ENCODE measurements at places on chromosomes 6 and 20.

GRCh38 chr6:94389218-94389617, 969.9 kb upstream of the EPHA7 start:
- DNase-seq: no peak

DNA sequence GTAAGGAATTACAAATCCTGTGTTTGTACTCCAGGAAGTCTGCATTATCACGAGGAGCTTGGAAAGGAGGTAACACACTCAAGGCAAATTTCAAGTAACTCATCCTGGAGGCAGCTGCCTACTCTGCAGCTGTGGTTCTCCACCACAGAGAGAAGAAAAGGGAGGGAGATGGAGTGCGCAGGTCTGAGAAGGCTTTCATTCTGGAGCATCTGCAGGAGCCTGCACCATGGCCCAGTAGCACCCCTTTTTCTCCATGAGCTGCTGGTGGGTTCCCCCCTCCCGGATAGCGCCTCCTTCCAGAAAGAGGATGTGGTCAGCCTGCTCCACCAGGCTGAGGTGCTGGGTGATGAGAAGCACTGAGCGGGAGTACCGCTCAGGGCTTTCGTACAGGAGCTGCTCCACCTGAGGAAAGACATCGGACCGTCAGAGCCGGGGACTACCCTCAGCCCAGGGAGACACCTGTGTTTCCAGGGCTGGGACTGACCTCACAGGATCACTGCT, 1.6 kb upstream of the PSMB8 start:
- DNase-seq: no peak

DNA sequence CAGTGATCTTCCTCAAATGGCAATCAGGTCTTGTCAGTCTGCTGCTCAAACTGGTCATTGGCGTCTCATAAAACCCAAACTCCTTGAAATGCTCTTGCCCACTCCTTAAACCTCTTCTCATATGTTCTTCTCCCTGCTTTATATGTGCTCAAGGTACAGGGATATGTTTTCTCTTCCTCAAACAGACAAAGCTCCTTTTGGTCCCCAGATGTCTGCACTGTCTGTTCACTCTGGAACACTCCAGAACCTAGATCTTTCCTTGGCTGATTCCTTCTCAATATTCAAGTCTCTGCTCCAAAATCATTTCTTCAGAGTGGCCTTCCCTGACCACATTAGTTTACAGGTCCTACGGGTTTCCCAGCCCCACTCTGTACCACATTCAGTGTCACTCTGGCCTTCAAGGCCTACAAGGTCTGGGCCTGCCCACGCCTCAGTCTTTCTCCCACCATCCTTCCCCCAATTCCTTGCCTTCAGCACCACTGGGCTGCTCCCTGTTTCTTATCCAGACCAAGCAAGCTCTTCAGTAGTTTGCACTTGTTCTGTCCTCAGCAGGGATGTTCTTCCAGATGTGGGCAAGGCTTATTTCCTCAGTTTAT, 9.0 kb downstream of the THEMIS start:
- no peak for DNase-seq

DNA sequence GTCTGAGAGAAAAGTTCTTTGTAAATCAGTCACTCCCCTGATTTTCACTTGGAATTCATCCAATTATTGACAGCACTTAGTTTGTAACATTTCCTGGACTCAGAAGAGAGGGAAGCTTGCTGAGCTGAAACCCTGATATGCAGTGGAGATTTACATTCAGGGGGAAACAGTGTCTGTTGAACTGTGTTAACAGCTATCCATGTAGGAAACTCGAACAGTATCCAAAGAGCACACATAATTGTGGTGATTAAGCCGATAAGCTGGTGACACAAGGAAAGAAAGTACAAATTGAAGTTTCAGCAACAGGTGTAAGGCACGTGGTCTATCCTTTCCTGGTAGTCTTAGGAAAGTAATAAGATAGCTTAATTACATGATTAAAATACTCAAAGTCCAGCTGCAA, 78.1 kb upstream of the FLRT3 start:
- DNase-seq: no peak

GRCh38 chr20:49629606-49630005, 61.7 kb upstream of the PTGIS start:
- no peak for DNase-seq

DNA sequence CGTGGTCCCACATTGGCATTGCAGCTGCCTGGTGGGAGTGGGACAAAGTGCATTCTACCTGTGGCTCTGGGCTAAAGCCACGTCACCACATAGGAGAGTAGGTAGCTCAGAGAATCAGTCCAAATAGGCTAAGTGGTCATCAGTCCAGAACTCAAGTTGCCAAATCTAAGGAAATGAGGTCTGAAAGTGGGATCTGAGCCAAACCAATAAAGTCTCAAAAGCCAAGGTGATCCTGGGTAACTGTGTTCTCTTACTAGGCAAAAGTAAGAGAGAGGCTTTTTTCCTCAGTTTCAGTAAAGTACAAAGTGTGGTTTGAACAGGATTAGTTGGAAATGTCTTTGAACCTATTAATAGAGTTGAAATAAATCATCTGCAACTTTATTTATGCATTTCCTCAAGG, 68.6 kb upstream of the CNKSR3 start:
- DNase-seq: no peak

DNA sequence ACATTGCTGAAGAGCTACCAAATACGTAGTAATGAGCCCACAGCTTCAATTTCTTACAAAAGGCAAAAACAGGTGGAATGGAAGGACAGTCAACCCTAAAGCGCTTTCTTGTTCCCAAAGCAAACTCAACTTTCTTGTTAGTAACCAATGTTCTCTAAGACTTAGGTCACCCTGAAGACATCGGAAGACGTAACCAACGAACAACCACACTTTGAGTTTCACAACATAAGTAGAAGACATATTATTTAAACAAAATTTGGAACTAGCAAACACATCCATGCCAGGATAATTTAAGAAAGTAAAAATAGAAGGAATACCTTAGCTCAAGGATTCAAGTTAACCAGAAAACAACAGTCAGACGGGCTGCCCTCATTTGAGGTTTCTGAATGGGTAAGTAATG, 51.0 kb downstream of the CNKSR3 start:
- DNase-seq: no peak

DNA sequence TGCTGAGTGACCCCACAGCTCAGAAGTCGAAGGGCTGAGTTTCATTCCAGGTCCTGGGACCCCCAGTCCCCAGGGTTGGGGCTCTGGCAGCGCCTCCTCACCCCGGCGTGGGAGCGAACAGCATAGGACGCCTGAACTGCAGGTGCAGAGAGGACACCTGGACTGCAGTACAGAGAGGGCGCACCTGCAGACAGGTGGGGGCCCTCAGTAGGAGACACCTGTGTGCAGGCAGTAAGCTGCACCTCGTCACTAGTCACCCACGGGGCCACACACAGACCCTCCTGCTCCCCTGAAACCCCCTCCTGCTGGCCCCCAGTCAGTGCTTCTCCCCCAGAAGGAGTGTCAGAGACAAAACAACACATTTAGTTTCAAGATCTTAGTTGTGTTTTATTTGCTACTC, 8.6 kb upstream of the NKAIN4 start:
- no peak for DNase-seq

DNA sequence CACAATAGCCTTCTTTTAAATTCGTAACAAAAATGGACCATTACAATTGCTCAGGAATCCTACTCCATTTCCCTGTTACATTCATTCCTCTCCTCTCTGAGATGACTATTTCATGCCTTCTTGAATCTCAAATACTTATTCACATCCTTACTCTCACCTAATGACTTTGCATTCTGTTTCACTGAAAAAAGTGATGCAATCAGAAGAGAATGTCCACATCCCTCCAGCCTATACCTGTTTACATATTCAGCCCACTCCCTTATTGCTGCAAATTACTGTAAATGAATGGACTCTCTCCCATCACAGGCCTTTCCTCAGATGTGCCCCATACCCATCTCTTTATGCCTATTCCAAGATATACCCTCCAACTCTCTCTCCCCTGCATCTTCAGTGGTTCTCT, 8.6 kb downstream of the TAAR1 start:
- DNase-seq: no peak

- DNase-seq: no peak
These were observed 83.0 kb downstream of the RTN4IP1 start for GRCh38 chr6:106546261-106546690.

DNA sequence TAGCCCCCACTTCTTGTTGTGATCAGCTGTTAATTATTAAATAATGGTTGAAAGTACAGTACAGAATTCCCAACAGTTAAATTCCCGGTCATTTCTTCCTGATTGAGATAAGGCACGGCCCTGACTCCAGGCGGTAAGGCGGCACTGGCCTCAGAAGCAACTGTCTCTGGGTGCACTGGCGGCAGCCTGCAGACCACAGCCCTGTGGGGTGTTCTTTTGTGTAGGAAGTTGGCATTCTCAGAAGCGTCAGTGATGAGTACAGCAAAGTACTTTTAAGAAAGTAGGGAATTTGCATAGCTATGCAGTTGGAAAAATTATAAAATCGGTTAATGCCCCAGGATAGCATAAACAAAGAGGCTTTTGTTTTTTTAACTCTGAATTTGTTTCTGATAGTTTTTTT, 50.5 kb downstream of the SAMD5 start:
- no peak for DNase-seq

DNA sequence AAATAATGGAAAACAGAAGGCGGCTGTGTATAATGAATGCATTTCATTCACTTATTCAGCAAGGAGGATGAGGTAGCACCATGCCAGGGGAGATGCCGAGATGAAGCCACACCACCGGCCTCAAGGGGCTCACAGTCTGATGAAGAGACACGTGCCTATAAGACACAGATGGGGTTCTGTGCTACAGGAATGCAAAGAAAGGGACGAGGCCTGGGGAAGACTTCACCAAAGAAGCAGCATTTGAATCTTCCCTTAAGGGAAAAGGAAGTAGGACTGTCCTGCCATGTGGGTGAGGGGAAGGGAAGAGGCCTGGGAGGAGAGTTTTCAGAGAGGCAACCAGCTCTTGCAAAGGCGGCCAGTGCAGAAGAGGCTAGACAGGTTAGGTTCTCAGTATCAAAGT, 98.9 kb downstream of the PSMG4 start:
- DNase-seq: no peak

DNA sequence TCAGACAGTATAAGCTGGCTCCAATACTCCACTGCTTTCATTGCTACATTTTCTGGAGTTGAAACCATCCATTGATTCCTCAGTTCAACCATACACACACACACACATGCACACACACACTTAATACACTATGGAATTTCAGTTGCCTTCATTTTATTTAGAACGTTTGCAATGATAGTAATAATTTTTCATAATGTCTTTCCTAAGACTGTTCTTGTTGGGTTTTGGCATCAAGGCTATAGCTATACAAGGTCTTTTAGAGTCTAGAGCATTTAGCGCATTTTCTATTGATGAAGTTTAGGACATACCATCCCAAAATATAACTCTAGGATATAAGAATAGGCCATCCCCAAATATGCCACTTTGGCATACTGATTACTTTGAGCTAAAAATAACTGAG, 15.5 kb upstream of the TPD52L1 start:
- DNase-seq: no peak

DNA sequence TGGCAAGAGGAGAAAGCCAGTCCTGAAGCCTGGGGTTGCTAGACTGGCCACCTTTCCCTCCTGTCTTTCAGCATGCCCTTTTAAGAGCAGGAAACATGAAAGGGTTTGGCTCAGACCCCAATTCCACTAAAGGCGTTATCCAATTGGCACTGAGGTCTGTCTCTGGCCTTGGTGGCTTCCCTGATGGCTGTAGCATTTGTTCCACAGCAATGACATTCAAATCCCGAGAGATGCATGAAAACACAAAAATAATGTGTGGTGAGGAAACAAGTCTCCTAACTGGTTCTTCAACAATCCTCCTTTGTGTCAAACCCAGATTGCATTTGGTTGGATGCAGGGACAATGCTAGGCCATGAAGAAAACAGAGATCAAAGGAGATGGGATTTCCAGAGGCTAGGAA, 56.5 kb upstream of the ADTRP start:
- DNase-seq: no peak

GRCh38 chr6:17096096-17096495, 5.8 kb upstream of the STMND1 start:
- no peak for DNase-seq

- DNase-seq: no peak
These were observed 57.4 kb upstream of the TFAP2D start for GRCh38 chr6:50655848-50656453.

- DNase-seq: no peak
These were observed 33.0 kb upstream of the ME1 start for GRCh38 chr6:83463886-83464285.

- no peak for DNase-seq
These were observed 41.4 kb upstream of the ARID1B start for GRCh38 chr6:156735751-156736150.

DNA sequence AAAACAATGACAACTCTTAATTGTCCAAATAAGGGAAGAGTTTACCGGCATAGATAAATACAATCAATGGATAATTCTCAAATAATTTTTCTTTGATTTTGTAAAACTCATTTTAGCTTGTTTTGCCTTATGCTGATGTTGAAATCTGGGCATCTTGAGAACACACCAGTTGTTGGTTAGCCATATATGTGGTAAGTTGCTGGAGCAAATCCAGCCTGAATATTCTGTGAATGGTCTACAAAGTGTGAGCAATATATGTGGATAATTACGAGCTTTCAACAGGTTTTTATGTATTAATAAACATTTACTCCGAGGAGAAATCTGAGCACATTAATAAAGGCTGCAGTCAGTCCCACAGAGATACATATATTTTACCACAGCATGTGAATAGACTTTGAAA, 423.6 kb downstream of the BCKDHB start:
- DNase-seq: no peak

- DNase-seq: no peak
These were observed 142.3 kb downstream of the LY86 start for GRCh38 chr6:6730831-6731230.

GRCh38 chr6:3449750-3450305, 7.0 kb downstream of the SLC22A23 start:
- no peak for DNase-seq

DNA sequence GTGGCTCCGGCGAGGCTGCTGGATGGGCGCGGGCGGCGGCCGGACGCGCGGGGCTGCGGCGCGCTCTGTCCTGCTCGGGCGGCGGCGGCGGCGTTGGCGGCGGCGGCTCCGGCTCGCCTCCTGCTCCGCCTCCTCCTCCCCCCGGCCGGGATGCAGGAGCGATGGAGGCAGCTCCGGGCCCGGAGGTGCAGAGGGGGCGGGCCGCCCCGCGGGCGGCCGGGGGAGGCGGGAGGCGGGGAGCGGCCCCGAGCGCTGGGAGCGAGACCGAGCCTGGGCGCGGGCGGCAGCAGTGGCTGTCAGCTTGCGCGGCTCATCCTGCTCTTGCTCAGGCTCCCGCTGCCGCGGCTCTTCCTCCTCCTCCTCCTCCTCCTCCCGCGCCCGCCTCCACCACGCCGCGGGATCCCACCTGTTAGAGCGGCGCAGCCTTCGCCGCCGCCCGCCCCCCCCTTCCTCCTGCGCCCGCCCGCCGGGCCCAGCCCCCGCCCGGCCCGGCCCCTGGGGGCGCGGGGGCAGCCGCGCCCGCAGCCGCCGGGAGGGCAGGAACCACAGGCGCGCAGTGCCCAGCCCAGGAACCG, at the start of gene NOL4L:
Gene NOL4L (minus strand): TSS at position 323 of the 575 bp plus-strand sequence. CDS start 443 bp downstream, outside the sequence.
- peak; percentile 42 for DNase-seq

GRCh38 chr6:6583836-6584235, 4.7 kb upstream of the LY86 start:
- no peak for DNase-seq

All from cerebellar cortex (tissue), 1 donor.